ENCODE measurements at places on chromosomes 7 and 10.

- no peak for DNase-seq
Observed at GRCh38 chr7:105060923-105061322, 46.9 kb downstream of the KMT2E start.

DNA sequence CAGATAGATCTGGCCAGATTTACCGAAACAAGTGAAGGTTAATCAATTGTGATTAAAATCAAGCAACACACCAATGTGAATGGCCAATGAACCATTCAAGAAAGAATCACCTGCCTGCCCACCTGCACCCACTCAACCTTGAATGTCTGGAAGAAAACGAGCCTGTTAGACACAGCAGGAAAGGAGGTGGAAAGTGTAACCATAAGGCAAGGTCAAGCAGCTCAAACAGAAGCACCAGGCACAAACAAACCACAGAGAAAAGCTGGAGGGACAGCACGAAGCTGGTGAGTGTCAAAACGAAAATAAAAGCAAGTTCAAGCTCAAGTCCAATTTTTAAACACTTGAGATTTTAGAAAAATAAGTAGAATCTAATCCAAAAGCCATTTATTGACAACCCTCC is 64.9 kb downstream of the STEAP1B start:
- DNase-seq, result no peak

DNA sequence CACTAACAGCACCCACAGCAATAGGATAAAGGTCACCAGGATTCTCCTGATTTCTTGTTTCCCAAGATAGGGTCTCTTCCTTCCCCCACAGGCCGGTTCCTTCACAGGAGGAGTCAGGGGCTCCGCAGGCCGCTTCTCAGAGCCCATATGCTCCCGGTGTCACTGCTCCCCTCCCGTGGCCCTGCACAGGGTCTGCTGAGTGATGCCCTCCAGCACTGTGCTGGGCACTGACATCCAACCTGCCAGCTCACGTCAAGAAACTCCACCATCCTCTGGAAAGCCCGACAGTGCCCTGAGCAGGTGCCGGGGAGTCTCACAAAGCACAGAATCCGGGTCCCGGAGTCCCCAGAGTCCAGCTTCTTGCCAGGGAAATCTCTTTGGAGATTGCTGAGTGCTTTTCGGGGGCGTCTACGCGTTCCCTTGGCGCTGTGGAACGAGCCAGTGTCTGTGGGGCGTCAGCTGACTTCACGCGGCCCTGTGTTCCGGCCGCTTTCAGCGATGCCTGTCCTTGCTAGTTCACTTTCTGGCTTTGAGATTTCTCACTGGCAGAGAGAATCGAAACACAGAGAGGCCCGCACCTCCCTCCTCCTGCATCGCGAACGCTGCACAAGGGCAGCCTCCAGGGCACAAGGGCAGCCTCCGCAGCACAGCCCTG is 567.5 kb downstream of the DNAJB6 start:
- DNase-seq, result no peak

GRCh38 chr7:21028186-21028585 is 241.5 kb upstream of the SP8 start:
- peak; percentile 14 for DNase-seq

GRCh38 chr10:123145542-123146012 is 2.4 kb upstream of the HMX2 start:
- DNase-seq, result no peak

DNA sequence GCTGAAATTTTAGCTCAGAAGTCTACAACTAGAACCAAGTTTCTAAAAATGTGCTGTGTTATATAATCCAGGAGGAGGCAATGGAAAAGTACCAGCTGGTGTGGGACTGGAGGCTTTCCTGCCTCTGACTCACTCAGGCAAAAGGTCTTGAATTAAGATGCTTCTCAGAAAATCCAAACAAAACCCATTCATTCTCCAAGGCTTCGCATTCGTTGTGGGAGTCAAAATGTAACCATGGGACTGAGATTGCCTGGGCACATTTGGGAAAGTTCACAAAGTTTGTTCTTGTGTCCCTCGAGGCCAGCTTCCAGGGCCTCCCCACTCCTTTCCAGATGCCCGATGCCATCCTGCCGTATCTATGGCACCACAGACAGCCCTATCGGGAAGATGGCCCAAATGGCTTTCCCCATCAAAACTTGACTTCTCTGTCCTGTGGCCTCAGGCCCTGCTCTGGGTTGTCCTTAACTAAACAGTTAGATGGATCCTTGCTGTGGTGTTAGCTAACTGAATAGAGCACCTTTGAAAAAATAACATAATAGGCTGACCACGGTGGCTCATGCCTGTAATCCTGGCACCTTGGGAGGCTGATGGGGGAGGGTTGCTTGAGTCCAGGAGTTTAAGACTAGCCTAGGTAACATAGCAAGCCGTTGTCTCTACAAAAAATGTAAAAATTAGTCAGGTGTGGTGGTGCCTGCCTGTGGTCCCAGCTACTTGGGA is 180.5 kb downstream of the PFKFB3 start:
- no peak for DNase-seq

Data from hematopoietic multipotent progenitor cell treated with erythropoietin and hydrocortisone succinate and interleukin-3 and kit ligand, for 4 days (in vitro differentiated cells).